ENCODE measurements at places on chromosomes 1 and 21. TPM values are rescaled to one million over a fixed set of nuclear protein-coding genes. Genes with fewer than 3 reads are reported as not detected.

GRCh38 chr1:21117597-21118001, 59.1 kb downstream of the EIF4G3 start:
- no peak overlapping the region for H3K27ac ChIP-seq
- peak; percentile 44 for DNase-seq
- no peaks in the 10 kb centered on the region for H3K27me3 ChIP-seq
- H3K4me3 ChIP-seq: no peak overlapping the region
- H3K4me1 ChIP-seq: 0 out of 2 replicates have a peak, but pooled peaks cover 5% of the 10 kb centered on the region

Gene SARS1
- total RNA-seq: 107 TPM

Gene PERM1
- total RNA-seq: not detected

Gene HES5
- total RNA-seq: not detected

DNA sequence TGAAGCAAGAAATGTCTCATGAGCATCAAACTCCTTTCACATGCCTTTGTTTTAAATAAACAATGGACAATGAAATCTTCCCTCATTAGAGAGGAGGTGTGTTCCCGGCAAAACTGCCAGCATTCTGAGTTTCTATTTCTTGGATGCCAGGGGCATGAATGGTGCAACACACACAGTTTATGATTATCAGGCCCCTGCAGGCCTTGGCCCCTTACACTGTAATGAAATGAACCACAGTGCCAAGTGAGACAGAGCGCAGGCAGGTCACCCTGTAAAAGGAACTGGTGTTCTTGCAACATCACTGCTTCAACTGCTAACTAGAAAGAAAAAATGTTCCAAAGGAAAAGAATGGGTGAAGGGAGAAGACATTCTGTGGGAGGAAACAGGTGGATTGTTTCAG, 3.8 kb upstream of the PIGC start:
- H3K4me3 ChIP-seq: no peak overlapping the region
- no peak overlapping the region for H3K27ac ChIP-seq
- peaks cover 19% of the 10 kb centered on the region for H3K4me1 ChIP-seq
- DNase-seq: no peak

DNA sequence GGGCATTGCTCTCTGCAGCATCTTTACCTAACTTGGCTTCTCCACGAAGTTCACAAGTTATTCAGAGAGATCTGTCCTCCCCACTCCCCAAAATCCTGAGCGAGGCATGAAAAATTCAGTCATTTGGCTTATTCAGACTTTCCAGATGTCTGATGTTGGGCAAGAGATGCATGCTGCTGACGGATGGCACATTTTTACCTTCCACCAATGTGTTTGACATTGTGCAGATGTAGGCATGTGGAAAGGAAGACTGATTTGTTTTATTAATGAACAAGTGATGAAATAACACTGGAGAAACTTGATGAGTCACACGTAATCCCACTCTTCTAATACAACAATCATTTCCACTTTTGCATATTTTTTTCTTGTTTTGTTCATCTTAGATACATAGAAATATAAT, 86.7 kb downstream of the C1orf94 start:
- H3K4me3 ChIP-seq: no peak overlapping the region
- DNase-seq: no peak
- no peak overlapping the region for H3K27ac ChIP-seq
- H3K4me1 ChIP-seq: no peaks in the 10 kb centered on the region

GRCh38 chr1:175136246-175136645, 56.3 kb downstream of the KIAA0040 start:
- H3K27me3 ChIP-seq: no peaks in the 10 kb centered on the region
- DNase-seq: no peak
- no peak overlapping the region for H3K27ac ChIP-seq
- no peaks in the 10 kb centered on the region for H3K4me1 ChIP-seq
- H3K36me3 ChIP-seq: no peaks in the 10 kb centered on the region

Gene SPOCD1
- total RNA-seq: 0.05 TPM

Gene OR2L5
- total RNA-seq: not detected

DNA sequence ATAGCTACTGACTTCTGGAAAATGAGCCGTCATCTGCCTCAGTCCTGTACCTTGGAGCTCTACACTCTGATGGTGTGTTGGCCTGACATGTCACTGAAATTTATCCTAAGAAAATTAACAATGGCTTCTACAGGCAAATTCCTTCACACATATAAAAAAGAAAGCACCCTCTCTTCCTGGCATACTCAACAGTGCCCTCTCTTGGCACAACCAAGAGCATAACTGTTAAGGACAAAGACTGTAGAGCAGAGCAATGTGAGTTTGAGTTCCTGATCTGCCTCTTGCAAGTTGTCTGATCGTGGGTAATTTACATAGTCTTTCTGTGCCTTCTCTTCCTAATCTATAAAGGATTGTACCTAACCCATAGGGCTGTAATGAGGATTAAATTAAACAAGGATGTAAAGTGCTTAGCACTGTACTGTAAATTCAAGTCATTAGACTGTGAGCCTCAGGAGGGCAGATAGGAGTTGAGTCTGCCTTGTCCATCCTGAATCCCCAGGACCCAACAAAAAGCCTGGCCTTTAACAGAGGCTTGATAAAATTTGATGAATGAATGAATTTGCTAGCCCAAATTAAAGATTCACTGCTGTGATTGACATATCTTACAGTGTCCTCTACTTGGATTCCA, 83.5 kb downstream of the SYF2 start:
- DNase-seq: no peak
- H3K27ac ChIP-seq: no peak overlapping the region
- H3K4me1 ChIP-seq: no peaks in the 10 kb centered on the region
- H3K27me3 ChIP-seq: peaks cover 13% of the 10 kb centered on the region
- H3K4me3 ChIP-seq: no peak overlapping the region

GRCh38 chr1:13651279-13651678, 48.7 kb upstream of the PRDM2 start:
- H3K27ac ChIP-seq: no peak overlapping the region
- H3K36me3 ChIP-seq: no peaks in the 10 kb centered on the region
- no peaks in the 10 kb centered on the region for H3K4me1 ChIP-seq
- DNase-seq: no peak
- H3K4me3 ChIP-seq: no peak overlapping the region
